ENCODE measurements at places on chromosomes 3 and 15.
A peak's percentile ranks its signal among the peaks of the same experiment; 100 is the strongest.

GRCh38 chr15:29123171-29123570 is 146.5 kb downstream of the NSMCE3 start:
- DNase-seq = no peak

GRCh38 chr3:134260987-134261386 is 10.3 kb upstream of the RYK start:
- DNase-seq = no peak

- no peak for DNase-seq
These were observed 52.0 kb downstream of the OXNAD1 start for GRCh38 chr3:16316847-16317560.

- DNase-seq = no peak
These were observed 15.7 kb downstream of the GABRB3 start for GRCh38 chr15:26757141-26757540.

DNA sequence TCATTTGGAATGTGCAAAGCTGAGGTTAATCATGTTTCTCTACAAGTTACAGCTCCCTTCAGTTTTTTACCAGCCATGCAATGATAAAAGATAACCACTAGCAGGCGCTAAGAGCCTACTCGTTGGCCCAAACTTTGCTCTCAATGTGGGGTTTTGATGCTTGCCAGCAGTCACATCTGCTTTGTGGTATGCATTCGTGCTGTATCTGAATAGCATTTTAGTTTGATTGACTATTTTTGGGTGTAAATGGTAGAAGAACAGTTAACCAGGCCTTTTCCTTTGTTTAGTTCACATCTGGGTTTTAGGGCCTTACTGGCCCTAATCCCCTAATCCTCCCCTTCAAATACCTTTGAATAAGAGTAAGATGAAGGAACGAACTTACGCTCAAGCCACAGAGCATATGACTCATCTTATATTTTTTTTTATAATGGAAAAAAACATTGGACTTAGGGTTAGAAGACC is 4.4 kb upstream of the CLDN11 start:
- no peak for DNase-seq

GRCh38 chr15:78956937-78957336 is 12.1 kb upstream of the CTSH start:
- no peak for DNase-seq

DNA sequence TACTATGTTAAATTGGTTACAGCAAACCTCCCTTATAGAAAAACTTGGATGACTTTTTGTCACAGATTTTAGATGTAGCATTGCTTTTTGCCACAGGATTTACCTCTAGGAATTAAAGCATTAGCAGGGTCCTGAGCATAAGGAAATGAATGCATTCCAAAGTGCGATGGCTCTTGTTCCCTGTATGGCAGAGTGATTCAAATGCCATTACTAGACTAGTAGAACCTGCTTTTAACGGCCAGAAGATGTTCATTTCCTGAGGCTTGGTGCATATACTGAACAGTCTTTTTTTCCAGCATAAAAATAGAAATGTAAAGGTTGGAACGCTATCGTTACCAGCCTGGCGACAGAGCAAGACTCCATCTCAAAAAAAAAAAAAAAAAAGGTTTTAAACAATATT is 59.4 kb downstream of the WNT5A start:
- no peak for DNase-seq

- no peak for DNase-seq
These were observed 17.5 kb upstream of the TBC1D5 start for GRCh38 chr3:17759901-17760300.

DNA sequence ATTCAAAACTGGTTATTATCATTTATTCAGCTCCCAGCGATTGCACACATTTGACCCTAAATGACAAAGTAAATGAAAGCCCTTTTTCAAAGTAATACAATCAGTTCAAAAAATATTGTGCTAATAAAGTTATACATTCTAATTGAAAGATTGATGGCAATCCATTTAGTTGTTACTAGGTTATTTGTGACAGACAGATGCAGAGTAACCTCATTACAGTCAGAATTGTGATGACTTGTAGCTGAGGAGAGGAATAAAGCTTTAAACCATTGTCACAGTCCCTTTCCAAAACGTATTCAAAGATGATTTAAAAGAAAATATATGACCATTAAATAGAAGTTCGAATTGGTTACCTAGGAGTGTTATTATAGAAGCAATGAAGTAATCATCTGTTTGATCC is 86.1 kb downstream of the ROBO2 start:
- no peak for DNase-seq

DNA sequence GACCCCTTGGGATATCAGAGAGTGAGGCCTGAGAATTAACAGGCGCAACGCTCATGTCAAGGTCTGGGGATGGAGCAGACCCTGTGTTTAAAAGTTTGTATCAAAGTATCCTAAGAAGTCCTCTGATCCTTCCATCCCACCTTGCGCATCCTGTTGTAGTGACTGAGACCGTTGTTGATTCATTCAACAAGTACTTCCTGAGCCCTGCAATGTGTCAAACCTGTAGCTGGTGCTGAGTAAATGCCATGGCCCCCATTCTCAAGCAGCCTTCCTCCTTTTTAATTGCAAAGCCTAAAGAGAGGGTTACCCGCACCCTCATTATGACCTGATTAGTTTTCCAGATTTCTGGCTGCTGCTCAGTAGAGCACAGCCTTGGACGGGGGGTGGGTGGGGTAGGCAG is 46.4 kb downstream of the RPLP1 start:
- DNase-seq = no peak

GRCh38 chr3:101414121-101414520 is 93.7 kb upstream of the IMPG2 start:
- DNase-seq = no peak

DNA sequence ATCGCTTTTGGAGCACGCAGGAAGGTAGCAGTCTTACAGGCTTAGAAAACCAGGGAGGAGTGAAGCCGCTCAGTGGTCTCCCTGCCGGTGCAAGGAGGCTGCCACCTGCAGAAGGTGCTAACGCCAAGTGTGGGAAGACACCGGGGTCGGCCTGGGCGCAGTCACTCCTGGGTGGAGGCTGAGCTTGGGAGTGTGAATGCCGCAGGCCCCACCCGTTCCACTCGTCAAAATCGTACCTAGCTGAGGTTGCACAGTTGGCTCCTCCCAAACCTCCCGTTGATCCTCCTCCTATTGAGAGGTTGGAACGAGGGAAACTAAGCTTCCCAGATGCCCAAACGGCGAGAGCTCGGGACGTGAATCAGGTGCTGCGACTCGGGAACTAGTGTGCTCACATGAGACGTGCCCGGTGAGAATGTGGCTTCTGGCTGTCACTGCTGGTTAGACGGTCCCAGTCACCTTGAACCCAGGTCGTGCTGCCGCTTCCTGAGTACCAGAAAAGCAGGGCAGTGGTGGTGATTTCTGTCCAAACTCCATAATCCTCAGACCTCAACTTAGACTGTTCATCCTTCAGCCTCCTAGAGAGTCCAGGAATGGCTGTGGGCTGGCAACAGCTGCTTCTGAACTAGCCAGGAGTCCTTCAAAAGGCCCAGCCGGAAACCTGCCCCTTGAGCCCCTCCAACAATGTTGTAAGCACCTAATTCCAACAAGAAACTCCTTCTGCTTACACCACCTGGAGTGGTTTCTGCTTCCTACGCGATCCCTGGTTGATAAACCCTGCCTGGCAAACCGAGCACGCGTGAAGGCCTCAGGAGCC is 156.0 kb downstream of the XXYLT1 start:
- DNase-seq = no peak

DNA sequence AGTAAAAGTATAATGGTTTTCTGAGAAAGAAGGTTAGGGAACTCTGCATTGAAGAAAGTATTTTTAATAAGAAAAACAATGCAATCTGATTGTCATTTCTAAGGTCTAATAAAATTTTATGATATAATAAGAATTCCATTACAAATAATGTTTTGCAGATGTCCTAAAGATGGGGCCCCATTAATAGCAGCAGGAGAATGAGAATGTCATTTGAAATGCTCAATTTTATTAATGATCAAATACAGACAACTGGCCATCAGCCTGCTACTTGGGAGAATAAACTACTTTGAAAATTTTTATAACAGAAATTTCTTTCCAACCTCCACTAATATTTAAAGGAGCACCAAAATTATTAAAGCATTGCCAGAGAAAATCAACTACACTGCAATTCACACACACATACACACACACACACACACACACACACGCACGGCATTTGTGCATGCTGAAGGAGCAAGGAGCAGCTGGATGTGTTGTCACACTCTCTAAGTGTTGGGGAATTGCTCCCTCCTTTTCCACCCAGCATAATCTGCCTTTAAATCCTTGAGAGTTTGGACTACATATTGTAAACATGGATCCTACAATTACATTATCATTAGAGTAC is 109.5 kb downstream of the THRB start:
- DNase-seq = no peak

- no peak for DNase-seq
These were observed 94.6 kb upstream of the PLXNA1 start for GRCh38 chr3:126888186-126888760.

DNA sequence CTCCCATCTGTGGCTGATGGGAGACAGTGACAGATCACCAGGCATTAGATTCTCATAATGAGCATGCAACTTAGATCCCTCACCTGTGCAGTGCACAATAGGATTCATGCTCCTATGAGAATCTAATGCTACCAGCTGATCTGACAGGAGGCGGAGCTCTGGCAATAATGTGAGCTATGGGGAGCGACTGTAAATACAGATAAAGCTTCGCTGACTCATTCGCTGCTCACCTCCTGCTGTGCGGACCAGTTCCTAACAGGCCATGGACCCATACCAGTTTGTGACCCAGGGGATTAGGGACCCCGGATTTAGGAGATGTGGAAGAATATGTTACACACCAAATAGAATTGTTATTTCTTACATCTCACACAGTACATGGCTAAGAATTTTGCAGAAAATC is 6.7 kb downstream of the ARGFX start:
- no peak for DNase-seq

GRCh38 chr15:62782071-62782841 is 260.3 kb upstream of the TPM1 start:
- no peak for DNase-seq

- peak; percentile 13 for DNase-seq
These were observed 4.0 kb downstream of the GLYCTK start for GRCh38 chr3:52291508-52292181.

DNA sequence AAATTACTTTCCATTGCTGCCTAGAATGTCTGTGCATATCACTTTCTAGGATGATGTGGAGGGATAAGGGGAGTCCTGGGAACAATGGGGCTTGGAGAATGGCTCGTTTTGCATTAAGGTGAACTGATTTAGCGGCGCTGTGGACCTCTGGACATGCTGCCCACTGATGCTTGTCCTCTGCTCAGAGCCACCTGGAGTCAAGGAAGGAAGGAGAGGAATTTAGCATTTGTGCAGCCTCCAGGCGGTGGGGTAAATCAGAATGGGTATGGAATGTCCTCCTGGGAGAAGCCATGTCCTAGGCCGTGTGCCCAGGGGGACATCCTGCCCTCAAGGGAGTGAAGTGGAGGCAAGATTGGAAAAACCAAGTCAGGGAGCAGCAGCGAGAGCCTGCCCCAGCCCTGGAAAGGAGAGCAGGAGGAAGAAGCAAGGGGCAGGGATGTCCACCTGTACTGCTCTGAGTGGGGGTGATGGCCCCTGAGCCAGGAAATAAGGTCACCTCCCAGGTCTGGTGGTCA is 37.8 kb downstream of the KY start:
- no peak for DNase-seq

- DNase-seq = no peak
These were observed 26.6 kb downstream of the MIX23 start for GRCh38 chr3:122356402-122356801.

DNA sequence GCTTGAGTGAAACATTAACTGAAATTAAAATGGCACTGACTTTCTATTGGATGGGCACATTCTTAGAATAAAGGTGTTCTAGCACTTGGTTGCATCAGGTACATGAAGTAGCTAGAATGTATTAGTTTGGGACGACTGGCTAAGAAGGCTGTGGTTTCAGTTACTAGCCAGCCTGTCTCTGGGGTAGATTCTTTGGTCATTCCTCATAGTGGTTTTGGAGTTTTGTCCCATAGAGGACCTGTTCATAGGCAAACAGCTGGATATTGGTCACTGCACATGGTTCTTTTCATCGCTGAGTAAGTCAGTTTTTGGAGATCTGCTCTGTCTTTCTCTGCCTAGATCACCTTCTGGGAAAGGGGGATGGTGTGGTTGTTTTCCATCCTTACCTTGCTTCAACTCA is 55.3 kb downstream of the ADAMTSL3 start:
- DNase-seq = no peak

- no peak for DNase-seq
These were observed 178.5 kb downstream of the FNDC3B start for GRCh38 chr3:172217877-172218276.

- DNase-seq = no peak
These were observed 13.3 kb downstream of the SEMA3G start for GRCh38 chr3:52431459-52432223.

- DNase-seq = no peak
These were observed 35.4 kb downstream of the ACAN start for GRCh38 chr15:88838667-88839066.

DNA sequence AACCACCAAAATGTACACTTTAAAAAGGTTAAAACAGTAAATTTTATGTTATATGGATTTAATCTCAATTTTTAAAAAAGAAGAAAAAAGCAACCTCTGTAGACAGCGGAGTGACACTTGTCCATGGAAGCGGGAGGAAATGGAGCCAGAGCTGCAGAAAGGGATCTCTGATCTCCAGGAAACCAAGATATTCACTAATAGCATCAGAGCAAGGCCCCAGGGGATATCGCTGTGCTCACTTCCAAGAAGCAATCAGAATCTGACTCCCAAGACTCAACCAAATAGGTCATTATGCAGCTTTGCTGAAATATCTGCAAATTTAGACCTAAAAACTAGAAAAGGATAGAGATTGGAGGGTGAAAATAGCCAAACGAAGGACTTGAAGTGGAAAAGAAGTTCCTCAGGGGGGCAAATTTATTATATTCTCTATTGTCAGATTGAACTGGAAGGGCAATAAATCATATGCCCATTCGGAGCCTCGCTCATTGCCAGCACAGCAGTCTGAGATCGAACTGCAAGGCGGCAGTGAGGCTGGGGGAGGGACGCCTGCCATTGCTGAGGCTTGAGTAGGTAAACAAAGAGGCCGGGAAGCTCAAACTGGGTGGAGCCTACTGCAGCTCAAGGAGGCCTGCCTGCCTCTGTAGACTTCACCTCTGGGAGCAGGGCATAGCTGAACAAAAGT is 62.0 kb upstream of the ATP2C1 start:
- DNase-seq = no peak

DNA sequence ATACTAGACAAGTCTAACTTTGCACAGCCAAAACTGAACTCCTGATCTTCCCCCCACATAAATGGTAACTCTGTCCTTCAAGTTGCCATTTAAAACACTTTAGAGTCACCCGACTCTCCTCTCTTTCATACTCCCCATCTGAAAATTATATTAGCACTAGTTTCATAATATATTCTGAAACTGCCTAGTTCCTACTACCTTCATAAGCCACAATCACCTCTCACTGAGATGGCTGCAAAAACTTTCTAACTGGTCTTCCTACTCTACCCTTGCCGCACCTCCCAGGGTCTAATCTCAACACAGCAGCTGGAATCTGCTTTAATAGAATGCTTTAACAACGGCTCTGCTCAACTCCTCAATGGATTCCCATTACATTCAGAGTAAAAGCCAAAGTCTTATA is 55.0 kb downstream of the GLB1 start:
- DNase-seq = no peak

Data from stimulated activated CD8-positive, alpha-beta memory T cell treated with anti-CD3 and anti-CD28 coated beads, Interleukin-4, amount 100 ng/mL, for 4 hours (primary cell).